CD4-positive, alpha-beta T cell treated with Interleukin-10 for 1 hour (primary cell): ENCODE measurements at places on chromosomes 5 and 9.

DNA sequence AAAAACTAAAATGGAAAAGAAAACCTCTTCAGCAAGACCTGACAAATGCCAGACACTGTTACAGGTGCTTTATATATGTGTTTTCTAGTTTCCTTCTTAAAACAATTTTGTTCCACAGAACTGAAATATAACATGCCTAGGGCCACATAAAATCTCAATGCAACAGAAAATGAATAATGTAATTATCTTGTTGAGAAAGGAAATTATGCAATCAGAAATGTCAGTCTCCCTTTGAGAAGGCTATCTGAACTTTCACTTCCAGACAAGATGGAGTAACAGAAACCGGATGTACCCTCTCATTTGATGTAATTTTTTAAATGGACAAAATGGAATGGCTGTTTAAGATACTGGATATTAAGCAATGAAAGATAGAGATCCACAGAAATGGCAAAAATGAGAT lies 79.2 kb downstream of the AGTPBP1 start:
- no peak for DNase-seq

- DNase-seq, result no peak
Observed at GRCh38 chr5:52521236-52521635, 266.5 kb upstream of the ITGA1 start.

DNA sequence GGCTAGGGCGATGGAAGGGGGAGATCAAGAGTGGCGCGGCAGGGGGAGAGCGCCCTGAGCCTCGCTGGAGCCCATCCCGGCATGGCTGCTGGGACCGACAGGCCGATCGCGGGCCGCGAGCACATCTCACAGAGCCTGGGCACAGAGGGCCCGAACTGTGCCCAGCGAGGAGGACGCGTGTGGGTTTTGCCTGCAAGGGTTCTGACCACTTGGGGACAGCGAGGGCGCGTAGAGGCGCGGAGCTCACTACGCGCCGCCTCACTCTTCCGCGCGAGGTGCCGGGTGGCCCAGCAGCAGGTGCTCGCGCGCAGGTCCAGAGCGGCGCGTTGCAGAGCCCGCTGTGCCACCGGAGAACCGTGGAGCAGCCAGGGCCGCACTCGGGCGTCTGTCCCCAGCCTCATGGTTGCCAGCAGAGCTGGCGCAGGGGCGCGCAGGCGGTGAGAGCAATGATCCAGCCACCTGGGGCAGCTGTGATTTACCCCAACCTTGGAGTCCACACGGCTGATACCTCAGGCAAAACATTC lies 16.3 kb upstream of the PITX1 start:
- DNase-seq, result no peak

GRCh38 chr9:33142535-33142934 lies 24.6 kb downstream of the B4GALT1 start:
- DNase-seq, result no peak
